ENCODE measurements at places on chromosomes 2 and 18.
A peak's percentile ranks its signal among the peaks of the same experiment; 100 is the strongest.

- peak; percentile 50 for DNase-seq
Observed at GRCh38 chr2:121519732-121520640, 10.7 kb upstream of the RNU4ATAC start.

DNA sequence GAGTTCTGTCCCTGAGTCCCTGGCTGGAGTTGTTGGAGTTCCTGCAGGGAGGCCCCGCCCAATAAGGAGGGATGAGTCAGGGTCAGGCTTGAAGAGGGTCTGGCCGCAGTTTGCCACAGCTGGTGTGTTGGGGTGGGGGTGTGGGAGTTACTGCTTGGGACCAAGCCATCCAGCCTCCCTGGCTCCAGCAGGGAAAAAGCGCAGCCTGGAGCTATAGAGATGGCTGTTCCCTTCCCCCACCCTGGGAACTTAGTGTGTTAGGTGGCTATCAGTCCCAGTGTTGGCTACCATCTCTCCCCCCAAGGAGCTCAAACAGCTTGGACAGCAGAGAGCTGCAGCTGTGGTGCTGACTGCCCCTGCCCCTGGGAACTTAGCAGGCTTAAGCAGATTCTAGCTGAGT is 13.2 kb upstream of the TANK start:
- DNase-seq = no peak

DNA sequence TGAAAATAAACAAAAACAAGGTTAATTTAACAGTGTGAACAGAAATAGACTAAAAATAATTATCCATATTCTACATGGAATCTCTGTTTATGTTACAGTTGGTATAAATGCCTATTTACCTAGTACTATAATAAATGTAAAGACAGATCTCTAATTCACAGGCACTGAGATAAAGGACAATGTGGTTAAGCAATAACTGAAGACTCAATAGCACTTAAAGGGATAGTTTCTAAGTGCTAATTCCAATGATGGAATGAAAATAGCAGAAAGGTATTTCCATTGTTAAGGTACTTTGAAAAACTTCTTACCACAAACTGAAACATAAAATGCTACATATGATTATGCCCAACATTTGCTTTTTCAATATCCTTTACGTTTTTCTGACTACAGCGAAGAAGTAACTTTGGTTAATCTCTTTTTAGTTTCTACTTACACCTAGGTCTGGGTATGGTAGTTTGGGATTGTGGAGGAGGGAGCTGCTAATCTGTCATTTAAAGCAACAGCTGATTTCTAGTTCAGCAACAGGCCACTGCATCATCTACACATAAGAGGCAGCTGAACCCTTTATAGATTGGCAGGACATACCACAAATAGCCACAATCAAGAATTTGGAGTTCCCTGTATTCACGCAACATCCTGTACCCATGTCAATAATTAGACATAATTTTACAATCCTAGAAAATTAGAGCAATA is 27.2 kb downstream of the MAP4K3 start:
- no peak for DNase-seq

GRCh38 chr2:133970641-133971040 is 283.2 kb upstream of the MGAT5 start:
- no peak for DNase-seq

DNA sequence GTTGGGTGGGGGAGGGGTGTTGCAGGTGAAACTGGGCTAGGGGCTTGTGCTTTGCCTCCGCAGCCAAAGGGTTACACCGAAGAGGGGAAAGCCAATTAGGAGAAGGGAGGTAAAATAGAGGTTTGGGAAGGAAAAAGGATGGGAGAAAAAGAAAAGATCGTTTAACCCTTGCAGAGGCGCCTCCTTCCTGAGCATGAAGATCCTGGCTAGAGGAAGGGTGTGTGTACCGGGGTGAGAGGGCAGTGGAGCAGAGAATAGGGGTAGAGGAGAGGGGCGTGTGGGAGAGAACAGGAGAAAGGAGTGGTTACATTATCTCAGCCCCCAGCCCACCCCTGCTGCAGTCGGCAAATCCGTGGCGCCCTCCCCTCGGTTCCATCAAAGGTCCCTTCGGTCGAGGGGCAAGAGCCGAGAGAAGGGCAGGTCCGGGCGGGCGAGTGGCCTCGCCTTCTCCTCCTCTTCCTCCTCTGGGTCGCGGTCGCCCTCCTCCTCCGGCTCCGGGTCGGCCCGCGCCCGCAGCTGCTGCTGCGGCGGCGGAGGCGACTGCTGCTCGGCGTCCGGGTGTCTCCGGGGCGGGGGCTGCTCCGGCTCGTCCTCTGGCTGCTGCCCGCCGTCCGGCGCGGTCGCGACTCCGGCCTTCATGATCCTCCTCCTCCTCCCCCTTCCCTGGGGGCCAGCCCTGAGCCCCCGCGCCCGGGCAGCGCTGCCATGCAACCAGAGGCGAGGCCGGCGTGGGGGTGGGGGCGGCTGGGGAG is 1.1 kb downstream of the MARCHF4 start:
- DNase-seq = no peak

- DNase-seq = no peak
Observed at GRCh38 chr2:1478311-1479305, 65.3 kb downstream of the TPO start.

DNA sequence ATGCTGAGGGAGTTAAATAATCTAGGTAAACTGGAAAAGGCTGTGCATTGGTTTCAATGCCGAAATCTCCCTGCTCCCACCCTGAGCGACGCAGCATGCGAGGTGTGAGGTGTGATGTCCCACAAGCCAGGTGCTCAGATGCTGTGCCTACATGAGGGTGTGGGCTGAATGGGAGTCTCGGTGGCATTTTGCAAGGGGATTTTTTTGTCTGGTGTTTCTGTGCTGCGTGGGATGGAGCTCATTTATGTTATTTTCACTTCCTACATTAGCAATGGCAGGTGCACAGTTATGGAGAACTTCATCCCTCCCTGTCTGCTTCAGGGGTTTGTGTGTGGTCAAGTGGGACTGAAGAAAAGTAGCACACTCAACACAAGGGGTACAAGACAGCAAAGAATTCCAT is 110.2 kb upstream of the CCDC68 start:
- no peak for DNase-seq

DNA sequence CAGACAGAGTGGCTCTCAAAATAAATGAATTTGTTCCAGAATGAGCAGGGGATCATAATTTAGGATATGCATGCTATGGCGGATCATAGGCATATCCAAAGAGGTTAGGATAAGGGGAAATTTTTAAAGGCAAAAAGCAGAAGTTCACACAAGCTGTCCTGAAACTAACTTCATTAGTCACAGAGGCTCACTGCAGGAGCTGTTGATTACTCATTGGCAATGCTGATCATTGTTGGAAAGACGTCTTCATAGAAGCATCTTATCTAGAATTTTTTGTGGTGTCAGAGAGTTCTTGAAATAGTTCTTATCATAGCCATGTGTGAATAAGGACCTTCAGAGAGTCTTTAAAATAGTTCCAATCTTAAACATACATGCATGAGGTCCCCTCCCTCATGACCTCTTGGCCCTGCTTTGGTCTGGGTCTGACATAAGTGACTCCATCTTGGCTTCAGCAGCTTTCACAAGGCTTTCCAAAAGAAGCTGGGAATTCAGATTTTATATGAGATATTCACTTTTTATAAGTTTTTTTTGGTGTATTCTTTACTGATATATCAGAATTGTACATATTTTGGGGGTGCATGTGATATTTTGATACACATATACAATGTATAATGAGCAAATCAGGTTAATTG is 7.5 kb upstream of the CCDC195 start:
- DNase-seq = no peak

GRCh38 chr2:199136681-199137080 is 321.1 kb downstream of the SATB2 start:
- peak; percentile 91 for DNase-seq

DNA sequence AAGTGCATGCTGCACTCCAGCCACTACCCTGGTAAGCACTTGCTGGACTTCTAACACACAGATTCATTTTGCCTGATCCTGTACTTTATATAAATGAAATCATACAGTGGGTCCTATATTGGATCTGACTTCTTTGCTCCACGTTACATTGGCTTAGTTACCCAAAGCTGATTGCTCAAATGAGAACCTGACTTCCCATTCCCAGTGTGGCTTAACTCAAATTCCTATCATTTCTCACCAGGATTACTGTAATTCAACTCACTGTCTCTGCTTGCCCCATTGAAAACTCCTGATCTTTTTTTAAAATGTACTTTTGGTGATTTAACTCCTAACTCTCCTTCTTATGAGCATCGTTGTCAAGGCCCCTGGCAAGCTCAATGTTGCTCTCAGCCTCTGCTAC is 1.4 kb downstream of the RSAD2 start:
- DNase-seq = no peak

DNA sequence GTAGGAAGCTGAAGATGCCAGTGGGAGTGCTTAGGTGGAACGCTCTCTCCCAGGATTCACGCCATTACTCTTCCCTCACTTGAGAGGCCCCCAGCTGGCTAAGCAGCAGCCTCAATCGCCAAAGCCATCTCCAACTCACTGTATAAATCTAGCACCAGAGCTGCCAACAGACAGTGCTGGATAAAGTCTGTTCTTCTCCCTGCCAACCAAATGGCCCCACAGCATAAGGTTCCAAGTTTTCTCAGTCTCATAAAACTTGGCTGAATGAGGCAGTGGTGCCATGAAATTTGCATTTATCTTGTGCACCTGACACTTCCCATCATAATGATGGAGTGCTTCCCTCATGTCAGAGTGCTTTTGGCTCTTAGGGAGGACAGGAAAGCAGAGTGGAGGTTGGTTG is 428.2 kb upstream of the ETAA1 start:
- DNase-seq = no peak

- DNase-seq = no peak
Observed at GRCh38 chr18:79692056-79692455, 12.5 kb downstream of the CTDP1 start.

DNA sequence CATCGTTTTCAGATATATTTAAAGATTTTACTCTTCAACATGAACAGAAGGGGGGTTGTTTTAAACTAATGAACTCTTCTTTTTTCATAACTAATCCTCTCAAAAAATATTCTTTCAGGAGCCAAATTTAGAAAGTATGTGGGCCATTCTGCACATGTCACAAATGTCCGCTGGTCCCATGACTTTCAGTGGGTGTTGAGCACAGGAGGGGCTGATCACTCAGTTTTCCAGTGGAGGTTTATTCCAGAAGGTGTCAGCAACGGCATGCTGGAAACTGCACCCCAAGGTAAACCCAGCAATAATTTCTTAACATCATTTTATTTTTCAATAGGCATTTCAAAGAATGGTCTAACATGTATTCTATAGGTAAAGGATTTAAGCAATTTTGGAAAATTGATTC is 136.0 kb downstream of the EML6 start:
- DNase-seq = peak; percentile 37

GRCh38 chr2:26900831-26901321 is 52.9 kb downstream of the DPYSL5 start:
- DNase-seq = no peak

- peak; percentile 81 for DNase-seq
Observed at GRCh38 chr2:190759749-190760213, 110.9 kb downstream of the NAB1 start.

DNA sequence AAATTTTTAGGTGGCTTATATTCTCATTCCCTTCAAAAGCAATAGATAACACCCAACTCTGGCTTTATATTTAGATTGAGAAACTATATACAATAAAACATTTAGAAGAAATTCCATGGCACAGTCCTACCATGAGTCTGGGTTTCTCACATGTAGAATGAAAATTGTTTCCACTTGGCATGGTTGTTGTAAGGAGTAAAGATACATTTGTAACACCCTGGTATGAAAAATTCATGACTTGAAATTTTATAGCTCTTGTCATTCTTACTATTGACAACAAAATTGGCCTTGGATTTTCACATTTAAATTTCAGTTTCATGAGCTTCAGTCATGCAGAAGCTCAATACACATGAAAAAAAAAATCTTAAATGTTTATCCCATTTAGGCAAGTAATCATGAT is 92.5 kb upstream of the CBLN2 start:
- no peak for DNase-seq

- no peak for DNase-seq
Observed at GRCh38 chr2:10370390-10370789, 67.7 kb downstream of the HPCAL1 start.

- peak; percentile 8 for DNase-seq
Observed at GRCh38 chr18:22108674-22109073, 60.7 kb upstream of the GATA6 start.

GRCh38 chr2:120291401-120292311 is 39.0 kb downstream of the RALB start:
- peak; percentile 70 for DNase-seq

GRCh38 chr2:152363936-152364335 is 29.0 kb downstream of the FMNL2 start:
- DNase-seq = no peak

DNA sequence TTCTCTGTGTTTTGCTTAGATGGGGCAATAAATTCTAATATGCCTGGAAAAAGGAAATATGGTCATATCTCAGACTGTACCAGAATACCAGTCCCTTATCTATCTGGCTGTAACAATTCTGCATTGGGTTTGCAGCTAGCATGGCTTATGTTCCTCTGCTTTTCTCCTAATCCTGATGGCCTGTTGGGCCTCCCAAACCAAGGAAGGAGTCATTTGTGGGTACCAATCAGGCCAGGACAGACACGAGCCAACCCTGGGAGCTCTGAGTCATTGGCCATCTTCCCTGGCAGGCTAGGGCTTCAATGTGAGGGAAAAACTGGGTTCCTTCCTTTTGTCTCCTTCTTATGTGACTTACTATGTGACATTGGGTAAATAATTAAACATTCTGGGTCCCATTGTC is 12.0 kb downstream of the SMARCAL1 start:
- peak; percentile 36 for DNase-seq

DNA sequence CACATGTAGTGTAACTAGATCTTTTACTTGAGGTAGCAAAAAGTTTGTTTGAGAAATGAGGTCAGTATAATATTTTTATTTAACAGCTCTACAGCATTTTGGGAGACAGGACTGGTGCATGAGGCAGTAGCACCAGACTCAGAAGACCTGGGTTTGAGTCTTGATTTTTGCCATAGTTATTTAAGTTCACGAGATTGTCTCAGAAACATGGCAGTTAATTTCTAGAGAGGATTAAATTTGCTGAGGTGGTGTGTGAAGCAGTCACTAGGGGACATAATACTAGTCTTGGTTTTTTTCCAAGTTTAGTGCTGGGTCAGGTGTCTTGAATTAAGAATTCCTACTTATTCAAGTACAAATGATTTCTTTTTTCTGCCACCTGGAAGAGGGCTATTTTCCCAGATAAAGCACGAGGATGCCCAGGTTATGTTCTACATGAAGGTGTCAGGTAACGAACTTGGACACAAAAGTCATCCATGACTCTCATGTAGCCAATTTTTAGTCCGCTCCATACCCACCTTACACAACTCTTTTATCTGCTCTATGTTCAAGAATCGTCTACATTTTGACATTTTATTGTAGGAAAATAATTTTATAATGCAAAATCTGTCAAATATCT is 1.4 kb downstream of the MARCHF7 start:
- DNase-seq = peak; percentile 39

- peak; percentile 68 for DNase-seq
Observed at GRCh38 chr2:144996225-144996795, 476.4 kb upstream of the ZEB2 start.

Measured in RPMI7951 (cell line).